Activated T-cell treated with anti-CD3 and anti-CD28 coated beads for 48 hours (primary cell): ENCODE measurements at places on chromosomes 6 and 20.

GRCh38 chr6:122567034-122567433, 43.2 kb upstream of the PKIB start:
- DNase-seq, result no peak

DNA sequence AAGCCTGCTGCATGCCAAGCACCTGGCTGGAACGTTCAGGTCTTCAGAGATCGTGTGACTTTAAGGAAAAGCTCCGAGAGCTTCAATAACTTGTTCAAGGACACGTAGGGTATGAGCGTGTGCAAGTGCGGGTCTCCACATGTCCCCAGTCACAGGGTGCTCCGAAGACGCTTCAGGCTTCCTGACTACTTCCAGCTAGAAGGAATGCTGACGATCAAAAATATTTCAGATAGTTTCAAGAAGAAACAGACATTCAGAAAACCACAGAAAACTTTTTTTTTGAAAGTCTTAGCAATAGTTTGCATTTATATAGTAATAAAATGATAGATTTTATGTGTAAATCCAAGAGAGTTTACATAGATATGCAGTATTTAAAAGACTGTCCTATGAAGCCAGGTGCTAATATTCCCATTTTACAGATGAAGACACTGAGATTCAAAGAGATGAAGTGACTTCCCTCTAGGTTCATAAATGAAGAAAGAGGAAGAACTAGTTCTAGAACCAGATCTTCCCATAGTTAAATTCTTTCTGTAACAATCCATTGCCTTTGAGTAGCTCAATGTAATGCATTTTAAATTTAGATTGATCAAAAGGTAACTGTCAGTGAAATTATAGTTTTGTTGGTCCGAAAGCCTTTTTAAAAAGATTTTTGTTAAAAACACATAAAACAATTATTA, 247.6 kb downstream of the MYLK4 start:
- DNase-seq, result no peak

DNA sequence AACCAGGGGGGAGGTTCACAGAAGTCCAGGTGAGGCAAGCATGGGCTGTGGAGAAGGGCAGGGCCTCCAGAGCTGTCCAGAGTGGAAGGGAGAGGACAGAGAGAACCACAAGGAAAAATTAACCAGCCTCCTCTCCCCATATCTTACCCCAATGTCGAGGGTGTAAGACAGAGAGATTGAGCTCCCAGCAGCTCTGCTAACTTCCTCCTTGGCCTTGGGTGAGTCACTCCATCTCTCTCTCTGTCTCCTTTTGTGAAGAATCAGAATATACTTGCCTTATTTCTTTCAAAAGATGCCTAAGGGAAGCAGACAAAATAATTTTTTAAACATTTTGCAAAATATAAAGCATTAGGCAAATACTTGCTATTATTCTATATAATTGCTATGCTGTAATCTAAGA, 58.3 kb upstream of the IYD start:
- DNase-seq, result no peak

DNA sequence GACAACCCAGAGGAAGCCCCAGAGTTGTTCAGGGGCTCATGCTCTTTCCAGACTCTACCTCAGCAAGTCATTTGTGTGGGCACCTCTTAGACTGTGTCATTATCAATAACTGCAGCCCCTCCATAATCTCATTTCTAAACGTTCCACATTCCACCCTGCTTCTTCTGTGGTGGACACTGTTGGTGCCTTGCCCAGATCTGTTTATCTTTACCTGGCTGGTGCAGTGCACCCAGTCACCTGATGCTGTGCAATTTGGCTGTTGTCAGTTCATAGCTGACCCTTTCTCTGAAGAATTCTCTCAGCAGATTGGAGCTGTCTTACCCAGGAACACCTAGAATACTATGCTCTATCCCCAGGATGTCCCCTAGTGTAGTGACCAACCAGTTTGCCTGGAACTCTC, 80.0 kb downstream of the ATRN start:
- no peak for DNase-seq

DNA sequence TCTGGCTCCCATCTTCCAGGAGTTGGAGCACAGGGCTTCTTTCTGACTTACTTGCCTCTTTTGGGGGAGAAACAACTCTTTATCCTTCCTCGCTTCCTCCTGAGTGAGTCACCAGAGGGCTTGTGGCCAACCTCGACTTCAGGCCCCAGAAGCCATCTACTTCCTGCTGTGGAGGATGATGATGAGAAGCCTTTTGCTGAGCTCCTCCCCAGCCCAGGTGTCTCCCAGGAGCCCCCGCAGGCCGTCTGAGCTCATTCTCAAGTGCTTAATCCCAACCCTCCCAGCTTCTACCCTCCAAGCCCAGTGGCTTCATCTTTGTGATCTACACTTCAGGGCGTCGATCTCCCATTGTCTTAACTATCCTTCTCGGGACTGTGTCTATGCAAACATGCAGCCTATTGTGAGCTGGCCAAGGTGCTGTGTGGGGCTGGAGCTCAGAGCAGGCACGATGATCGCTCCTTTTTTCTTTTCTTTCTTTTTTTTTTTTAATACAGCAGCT, 27.9 kb downstream of the SDCBP2 start:
- peak; percentile 50 for DNase-seq

DNA sequence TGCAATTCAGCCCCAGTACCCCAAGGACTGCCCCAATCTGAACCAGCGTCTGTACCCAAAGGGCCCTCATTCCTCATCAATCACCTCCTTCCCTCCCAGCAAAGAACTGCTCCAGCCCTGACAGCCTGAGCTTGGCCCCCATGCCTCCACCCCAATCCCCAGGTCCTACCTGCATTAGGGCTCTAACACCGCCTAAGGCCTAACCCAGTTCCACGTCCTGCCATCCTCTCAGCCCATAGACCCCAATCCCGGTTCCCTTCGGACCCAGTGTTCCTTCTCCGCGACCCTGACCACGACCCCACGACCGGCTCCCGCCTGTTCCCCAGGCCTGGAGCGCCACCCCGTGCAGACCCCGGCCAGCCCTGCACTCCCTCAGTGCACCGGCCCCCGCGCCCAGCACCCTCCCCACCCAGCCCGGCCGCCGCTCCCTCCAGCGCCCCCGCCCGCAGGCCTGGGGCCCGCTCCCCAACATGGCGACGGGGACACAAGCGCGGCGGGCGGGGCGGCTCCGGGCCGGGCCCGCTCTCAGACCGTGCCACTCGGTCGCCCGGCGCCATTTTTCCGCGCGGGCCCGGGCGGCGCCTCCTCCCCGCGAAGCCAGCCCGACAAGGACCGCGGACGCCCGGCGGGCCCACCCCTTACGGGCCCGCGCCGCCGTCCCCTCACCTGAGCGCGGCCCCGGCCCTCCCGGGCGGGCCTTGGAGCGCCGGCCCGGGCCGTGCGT, 483 bp downstream of the NCOA6 start:
- DNase-seq, result peak; percentile 67

DNA sequence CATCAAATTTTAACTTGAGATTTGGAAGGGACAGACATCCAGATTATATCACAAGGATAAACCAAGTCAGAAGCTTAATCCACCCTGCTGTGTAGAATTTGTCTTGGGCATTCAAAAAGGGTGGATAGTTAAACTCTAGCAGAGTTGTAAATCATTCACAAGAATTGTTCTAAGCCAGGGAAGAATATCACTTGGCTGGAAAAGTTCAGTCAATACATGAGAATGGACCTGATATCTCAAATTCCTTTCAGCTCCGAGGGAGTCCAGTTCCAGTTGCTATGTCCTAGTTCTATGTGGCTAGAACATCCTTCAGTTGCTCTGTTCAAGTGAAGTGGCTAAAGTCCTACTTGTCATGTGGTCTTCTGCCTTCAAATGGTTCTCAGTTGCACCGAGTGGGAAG, 351.8 kb upstream of the JARID2 start:
- DNase-seq, result no peak

DNA sequence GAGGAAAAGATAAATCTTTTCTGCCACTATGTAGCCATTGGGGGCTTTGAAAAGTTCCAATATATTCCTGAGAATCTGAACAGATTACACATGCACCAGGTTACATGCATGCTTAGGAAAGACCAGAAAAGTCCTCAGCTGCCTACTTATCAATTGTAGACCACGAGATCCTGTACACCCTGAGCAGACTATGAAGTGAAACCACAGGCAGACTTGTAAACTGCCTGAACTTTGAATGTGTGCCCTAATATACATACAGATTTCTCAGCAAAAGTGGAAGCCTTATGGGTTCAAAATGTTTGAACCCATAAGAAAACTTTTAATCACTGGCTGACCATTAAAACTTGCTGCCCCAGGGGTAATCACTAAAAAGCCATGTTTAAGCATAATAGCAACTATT, 273.5 kb upstream of the RUNX2 start:
- no peak for DNase-seq

GRCh38 chr6:73955800-73956199, 259.8 kb downstream of the CD109 start:
- no peak for DNase-seq

GRCh38 chr6:130027948-130028347, 9.6 kb downstream of the L3MBTL3 start:
- no peak for DNase-seq

- no peak for DNase-seq
These were observed 4.2 kb downstream of the HACE1 start for GRCh38 chr6:104855507-104855906.

DNA sequence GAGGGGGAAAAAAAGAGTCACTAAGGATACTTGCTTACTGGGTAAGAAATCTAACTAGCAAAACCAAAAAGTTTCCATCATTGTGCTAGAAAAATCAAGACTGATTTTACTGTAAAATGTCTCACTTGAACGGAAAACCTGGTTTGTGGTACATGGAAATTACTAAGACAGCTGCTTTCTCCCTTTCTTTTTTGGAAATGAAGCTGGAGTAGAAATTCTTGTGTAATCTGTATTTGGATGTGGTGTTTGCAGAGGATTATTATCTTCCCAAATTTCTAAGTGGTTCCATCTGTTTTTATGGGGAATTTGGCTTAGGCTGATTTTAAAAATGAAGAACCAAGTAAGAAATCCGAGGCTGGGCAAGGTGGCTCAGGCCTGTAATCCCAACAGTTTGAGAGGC, 20.4 kb downstream of the EPB41L2 start:
- DNase-seq, result no peak

GRCh38 chr6:148183776-148184175, 158.9 kb upstream of the SASH1 start:
- no peak for DNase-seq

DNA sequence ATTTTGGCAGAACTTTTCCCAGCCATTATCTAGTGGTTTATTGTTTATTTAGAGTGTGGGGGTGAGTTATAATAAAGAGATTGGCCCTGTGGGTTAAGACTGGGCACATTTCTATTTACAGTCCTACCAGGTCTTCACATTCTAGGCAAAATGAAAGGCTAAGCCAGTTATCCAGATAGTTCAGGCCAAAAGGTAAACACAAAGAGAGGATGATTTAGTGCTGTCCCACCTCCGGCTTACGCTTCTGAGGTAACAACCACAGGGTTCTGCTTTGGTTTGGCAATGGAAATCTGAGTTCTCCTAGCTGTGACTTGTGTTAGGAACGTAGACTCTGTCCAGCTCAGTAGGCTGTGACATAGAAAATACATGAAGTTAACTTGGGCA, 50.3 kb upstream of the PTPRK start:
- DNase-seq, result no peak

GRCh38 chr20:4113615-4114603, 98.6 kb upstream of the RNF24 start:
- no peak for DNase-seq

DNA sequence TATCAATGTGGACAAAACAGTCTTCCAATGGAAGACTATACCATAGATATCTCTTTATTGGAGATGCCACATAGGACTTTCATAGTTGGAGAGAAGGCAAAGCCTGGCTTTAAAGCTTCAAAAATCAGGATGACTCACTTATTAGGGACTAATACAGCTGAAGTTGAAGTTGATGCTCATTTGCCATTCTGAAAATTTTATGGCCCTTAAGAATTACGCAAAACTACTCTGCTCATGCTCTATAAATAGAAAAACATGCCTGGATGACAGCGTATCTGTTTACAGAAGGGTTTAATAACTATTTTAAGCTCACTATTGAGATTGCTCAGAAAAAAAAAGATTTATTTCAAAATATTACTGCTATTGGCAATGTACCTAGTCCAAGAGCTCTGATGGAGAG, 155.5 kb upstream of the DST start:
- no peak for DNase-seq

DNA sequence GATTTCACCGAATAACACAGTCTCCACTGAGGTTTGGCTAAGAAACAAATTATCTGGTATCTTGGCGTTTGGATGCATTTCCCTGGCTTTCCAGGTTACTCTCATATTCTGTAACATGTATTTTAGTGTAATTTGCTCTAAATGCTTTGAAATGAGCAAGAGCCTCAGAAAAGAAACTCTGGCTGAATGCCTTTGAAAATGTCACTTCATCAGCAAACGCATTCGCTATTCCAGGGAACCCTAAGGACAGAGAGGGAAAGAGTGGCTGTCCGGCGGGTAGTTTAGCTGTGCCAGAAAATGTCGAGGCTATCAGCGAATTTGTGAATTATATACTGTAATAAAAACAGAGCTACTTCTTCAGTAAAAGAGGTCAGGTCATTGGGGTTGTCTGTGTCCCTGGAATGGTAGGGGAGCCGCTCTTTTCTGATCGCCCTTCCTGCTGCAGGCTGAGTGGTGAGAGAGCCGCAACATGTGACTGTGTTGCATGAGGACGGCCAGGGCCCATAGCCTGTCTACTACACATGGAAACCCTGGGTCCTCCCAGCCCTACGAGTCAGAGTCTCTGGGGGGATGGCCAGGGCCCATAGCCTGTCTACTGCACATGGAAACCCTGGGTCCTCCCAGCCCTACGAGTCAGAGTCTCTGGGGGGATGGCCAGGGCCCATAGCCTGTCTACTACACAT, 57.3 kb downstream of the SMOC2 start:
- DNase-seq, result no peak

DNA sequence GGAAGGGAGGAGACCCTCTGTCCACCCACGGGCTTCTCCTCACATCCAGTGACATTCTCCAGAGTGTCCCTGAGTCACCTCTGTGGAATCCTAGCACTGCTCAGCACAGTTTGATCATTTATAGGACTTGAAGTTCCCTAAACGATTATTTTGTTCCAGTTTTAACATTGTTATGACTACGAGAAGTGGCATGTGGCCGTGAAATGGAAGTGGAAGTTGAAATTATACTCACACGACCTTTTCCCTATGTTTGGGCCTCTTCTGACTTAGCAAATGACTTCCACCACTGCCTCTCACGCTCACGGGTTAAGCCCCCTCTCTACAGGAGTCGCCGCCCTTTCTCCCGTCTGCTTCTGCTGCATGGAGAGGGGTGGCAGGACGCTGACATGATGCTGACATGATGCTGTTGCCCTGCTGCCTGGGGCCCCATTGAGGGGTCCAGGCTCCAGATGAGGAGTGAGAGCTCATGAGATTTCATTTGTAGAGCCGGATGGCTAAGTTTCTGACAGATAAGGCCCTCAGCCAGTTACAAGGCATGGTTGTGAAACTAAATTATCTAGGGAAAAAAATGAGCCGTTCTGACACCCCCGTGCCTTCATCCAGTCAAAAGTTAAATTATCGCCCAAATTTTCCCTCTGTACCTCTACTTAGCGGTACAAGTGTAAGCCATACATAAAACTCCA, 153.6 kb upstream of the UST start:
- DNase-seq, result no peak

GRCh38 chr20:52131048-52131643, 60.4 kb downstream of the ZFP64 start:
- no peak for DNase-seq
